B cell (primary cell): ENCODE measurements at places on chromosomes 5 and 9. TPM values are rescaled to one million over a fixed set of nuclear protein-coding genes. Genes with fewer than 3 reads are reported as not detected.

Gene LECT2
- not detected in 2 replicates for total RNA-seq

Gene DNLZ
- 23.0 and 25.4 TPM in 2 replicates for total RNA-seq

GRCh38 chr9:3401221-3401954 is 124.4 kb downstream of the RFX3 start:
- DNase-seq: no peak

DNA sequence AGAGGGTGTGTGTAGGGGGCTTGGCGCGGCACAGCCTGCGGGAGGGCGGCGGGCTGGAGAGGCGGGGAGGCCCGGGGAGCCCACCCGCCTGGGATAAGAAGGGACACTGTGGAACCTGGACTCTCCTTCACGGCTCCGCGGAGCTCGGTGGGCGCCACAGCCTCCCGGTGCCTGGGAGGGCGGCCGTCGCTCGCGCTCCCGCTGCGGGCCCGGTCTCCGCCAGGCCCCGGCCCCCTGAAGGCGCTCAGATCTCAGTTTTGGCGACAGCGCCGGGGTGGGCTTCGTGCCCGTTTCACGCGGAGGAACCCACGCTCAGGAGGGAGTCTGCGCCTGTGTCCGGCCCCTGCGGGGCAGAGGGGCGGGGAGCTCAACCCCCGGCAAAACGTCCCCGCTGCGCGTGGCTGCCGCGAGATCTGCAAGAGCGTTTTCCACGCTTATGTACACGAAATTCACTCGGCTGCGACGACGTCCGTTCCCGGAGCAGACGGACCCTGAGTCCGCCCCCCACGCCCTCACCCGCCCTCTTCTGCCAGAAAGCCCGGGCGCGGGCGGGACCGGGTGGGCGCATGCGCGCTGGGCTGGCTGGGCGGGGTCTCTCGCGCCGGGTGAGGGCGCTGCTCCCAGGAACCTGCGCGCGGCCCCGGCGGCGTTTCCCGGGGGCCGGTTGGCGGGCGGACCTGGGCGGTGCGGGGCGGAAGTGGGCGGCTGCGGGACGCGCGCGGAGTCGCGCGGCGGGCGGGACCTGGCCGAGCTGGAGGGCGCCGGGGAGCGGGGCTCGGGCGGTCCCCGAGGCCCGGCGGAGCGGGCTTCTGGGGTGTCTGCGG is at the start of gene NELFB:
Gene NELFB (plus strand): TSS at position 704 of the 824 bp plus-strand sequence.
- peak; percentile 94 for DNase-seq
